Bronchus fibroblast of lung (primary cell): ENCODE measurements at places on chromosomes 3 and 15. TPM values are rescaled to one million over a fixed set of nuclear protein-coding genes. Genes with fewer than 3 reads are reported as not detected.

The TICRR gene
- total RNA-seq = 8.0 and 10.3 TPM in 2 replicates

The P2RY1 gene
- total RNA-seq = 0.17 and 0.30 TPM in 2 replicates

The FGD5 gene
- total RNA-seq = under 0.01 and 0.30 TPM in 2 replicates

The ITGB5 gene
- 67.3 and 71.8 TPM in 2 replicates for total RNA-seq

The LRTM1 gene
- not detected in 2 replicates for total RNA-seq

The MANF gene
- 78.0 and 87.9 TPM in 2 replicates for total RNA-seq

The EFHB gene
- total RNA-seq = under 0.01 TPM in 1 of 2 replicates, not detected in the other

The IL16 gene
- total RNA-seq = 0.34 and 1.0 TPM in 2 replicates

The PLSCR1 gene
- 95.1 and 110 TPM in 2 replicates for total RNA-seq

The ANKRD63 gene
- not detected in 2 replicates for total RNA-seq

The SPINK8 gene
- not detected in 2 replicates for total RNA-seq

The AHSG gene
- not detected in 2 replicates for total RNA-seq

The SLC9A9 gene
- total RNA-seq = 4.2 and 4.5 TPM in 2 replicates

The CCR3 gene
- not detected in 2 replicates for total RNA-seq

The ZBBX gene
- total RNA-seq = not detected in 2 replicates

The SH2D7 gene
- not detected in 2 replicates for total RNA-seq

The TUBGCP5 gene
- total RNA-seq = 10.8 and 11.9 TPM in 2 replicates

The PTPRG gene
- 27.9 and 31.9 TPM in 2 replicates for total RNA-seq

The RYR3 gene
- not detected in 2 replicates for total RNA-seq
